ENCODE measurements at places on chromosomes 2 and 18.

GRCh38 chr2:170101789-170102188 lies 76.2 kb upstream of the MYO3B start:
- DNase-seq = no peak

DNA sequence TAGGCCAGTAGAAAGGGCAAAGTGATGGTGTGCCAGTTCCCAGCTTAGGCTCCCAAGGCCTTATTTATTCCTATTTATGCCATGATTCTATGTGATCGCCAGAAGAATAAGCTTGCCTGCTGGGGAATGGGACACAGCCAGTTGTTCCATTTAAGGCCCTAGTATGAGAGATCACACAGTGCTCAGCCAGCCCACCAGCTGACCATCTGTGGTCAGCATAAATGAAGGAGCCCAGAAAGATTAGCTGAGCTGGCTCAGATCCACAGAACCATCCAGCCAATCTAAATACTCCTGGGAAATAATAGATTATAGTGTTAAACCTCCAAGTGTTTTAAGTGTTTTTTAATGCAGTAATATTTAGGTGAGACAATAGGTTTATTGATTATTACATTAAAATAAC lies 12.6 kb upstream of the L3MBTL4 start:
- peak; percentile 6 for DNase-seq

GRCh38 chr2:39913648-39914461 lies 134.8 kb upstream of the THUMPD2 start:
- DNase-seq = peak; percentile 76

DNA sequence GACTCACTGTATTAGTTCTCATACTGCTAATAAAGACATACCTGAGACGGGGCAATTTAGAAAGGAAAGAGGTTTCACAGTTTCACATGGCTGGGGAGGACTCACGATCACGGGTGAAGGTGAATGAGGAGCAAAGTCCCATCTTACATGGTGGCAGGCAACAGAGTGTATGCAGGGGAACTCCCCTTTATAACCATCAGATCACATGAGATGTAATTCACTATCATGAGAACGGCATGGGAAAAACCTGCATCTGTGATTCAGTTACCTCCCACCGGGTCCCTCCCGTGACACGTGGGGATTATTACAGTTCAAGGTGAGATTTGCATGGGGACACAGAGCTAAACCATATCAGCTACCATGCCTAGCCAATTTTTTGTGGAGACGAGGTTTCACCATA lies 168.2 kb downstream of the NEDD4L start:
- DNase-seq = no peak

- DNase-seq = no peak
Measured at GRCh38 chr18:30908381-30908780, 134.2 kb downstream of the DSC3 start.

DNA sequence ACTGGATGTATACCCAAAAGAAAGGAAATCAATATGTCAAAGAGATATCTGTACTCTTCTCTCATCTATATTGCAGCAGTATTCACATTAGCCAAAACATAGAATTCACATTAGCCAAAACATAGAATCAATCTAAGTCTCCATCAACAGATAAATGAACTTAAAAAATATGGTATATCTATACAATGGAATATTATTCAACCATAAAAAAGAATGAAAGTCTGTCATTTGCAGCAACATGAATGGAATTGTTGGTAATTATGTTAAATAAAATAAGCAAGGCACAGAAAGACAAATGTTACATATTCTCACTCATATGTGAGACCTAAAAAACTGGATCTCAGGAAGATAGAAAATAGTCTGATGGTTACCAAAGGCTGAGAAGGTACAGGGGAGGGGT lies 212.1 kb upstream of the ZC3H15 start:
- DNase-seq = no peak

GRCh38 chr2:142675398-142675797 lies 202.1 kb upstream of the KYNU start:
- no peak for DNase-seq

DNA sequence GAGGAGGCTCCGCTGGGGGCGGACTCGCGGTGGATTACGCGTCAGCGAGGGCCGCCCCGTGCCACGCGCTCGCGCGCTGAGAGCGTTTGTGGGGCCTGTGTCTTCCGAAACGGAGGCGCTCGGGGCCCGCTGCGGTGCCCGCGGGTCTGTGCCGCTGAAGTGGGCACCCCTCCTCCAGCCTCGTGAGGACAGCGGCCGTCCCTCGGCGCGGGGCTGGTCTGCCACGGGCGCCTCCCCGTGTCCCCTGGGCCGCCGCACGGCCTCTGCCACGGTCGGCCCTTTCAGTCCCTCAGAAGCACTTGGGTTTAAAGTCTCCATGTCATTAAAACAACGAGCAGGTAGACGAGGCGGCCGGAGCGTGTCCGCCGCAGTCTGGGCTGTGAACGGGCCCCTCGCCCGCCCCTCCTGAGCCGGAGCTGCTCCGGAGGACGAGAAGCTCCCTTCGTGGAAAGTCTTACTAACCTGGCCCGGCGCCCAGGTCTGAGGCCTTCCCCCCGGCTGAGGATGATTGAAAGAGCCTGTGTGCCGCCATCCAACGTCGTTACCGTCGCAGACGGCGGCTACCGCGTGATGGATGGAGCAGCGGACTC lies 97.6 kb downstream of the NFATC1 start:
- DNase-seq = no peak

GRCh38 chr2:88053296-88053695 lies 2.3 kb downstream of the KRCC1 start:
- DNase-seq = no peak

- DNase-seq = no peak
Measured at GRCh38 chr2:102950371-102950946, 188.6 kb downstream of the TMEM182 start.

GRCh38 chr2:207244971-207245925 lies 79.5 kb upstream of the KLF7 start:
- DNase-seq = no peak

- no peak for DNase-seq
Measured at GRCh38 chr18:75723521-75724340, 296.2 kb upstream of the SMIM21 start.

- DNase-seq = no peak
Measured at GRCh38 chr2:174590928-174591648, 6.5 kb downstream of the WIPF1 start.

- no peak for DNase-seq
Measured at GRCh38 chr18:29259838-29260237, 1082.9 kb upstream of the CDH2 start.

DNA sequence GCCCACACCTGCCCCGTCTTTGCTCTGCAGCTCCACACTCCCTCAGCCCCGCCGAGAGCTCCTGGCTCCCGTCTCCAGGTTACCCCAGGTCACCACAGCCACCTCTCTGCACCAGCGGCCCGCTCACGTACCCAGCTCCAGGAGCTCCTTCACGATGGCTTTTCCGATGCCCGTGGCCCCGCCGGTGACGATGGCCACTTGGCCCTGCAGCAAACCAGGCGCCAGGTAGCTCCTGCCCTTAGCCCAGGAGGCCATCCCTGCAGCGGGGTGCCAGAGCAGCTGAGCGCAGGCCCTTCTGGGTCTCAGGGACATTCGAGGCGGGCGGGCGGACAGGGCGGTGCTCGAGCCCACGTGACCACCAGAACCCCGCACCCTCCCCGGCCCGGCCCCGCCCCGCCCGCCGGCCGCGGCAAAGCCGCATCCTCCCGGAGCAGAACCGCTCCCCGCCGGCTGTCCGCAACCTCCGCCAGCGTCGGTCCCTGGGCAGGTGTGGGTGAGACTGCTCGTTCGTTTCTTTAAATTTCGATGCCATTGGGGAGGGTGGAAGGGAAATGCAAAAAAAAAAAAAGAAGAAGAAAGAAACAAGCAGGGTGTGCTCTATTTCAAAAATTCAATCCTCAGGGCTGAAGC lies at the start of the genes PECR and TMEM169:
PECR (minus strand) TSS at position 323 of the 630 bp plus-strand sequence; CDS start at position 255, 68 bp downstream.
TMEM169 (plus strand) TSS at position 433 of the 630 bp plus-strand sequence. CDS start 14,045 bp downstream, outside the sequence.
- no peak for DNase-seq

GRCh38 chr2:71071681-71072398 lies 3.4 kb downstream of the NAGK start:
- DNase-seq = no peak

- no peak for DNase-seq
Measured at GRCh38 chr2:187544371-187545080, 9.7 kb downstream of the TFPI start.

- no peak for DNase-seq
Measured at GRCh38 chr2:61125123-61125710, 36.8 kb upstream of the C2orf74 start.

- no peak for DNase-seq
Measured at GRCh38 chr2:112782234-112782799, 2.0 kb downstream of the IL1A start.

DNA sequence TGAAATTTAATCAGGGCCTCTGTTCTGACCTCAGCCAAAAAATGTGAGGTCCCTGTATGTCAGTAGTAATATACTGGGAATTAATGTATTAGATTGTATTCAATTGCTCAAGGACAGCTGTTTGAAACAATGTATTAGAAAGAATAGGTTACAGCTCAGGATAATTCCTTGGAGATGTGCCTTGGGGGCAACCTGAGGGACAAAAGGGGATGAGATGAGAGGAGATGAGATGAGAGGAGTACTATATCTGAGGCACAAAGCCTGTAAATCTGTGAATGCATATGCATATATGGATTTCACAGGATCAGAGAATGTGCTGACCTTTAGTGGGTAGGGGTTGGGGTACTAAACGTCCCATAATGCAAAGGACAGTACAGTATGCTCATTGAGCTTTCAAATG lies 80.9 kb downstream of the NRXN1 start:
- DNase-seq = no peak

DNA sequence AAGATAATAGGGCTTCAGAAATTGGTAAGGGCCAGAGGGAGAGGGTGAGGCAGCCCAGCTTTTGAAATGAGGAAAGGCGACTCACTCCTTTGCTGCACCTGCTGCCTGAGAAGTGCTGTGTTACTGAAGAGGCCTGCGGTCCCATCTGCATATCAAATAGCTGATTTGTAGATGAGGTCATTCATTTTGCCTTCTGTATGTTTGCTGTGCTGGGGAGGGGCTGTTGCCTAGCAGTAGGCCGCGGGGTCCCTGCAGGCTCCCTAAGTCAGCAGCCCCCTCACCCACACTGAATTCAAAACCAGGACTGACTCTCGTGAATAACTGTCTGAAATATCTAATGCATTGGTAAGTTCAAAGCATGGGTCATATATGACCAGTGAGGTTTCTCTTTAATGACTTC lies 377.2 kb downstream of the SOX11 start:
- DNase-seq = no peak

- DNase-seq = no peak
Measured at GRCh38 chr18:12973562-12974213, 17.5 kb upstream of the CEP192 start.

DNA sequence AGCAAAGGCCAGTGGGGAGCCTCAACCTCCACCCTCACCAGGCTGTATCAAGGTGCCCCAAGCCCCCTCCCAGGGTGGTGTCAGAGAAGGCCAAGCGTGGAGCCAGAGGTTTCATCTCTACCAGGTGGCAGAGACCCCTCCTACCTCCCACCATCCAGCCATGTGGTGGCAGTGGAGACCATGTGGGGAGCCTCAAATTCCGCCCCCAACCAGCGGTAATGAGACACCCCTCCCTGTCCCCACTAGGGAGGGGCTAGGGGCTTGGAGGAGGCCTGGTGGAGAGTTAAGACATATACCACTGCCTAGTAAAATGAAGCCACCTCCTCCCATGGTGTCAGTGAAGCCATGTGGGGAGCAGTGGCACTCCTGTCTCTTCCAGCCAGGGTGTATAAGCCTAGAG lies 24.4 kb upstream of the YPEL5 start:
- no peak for DNase-seq

DNA sequence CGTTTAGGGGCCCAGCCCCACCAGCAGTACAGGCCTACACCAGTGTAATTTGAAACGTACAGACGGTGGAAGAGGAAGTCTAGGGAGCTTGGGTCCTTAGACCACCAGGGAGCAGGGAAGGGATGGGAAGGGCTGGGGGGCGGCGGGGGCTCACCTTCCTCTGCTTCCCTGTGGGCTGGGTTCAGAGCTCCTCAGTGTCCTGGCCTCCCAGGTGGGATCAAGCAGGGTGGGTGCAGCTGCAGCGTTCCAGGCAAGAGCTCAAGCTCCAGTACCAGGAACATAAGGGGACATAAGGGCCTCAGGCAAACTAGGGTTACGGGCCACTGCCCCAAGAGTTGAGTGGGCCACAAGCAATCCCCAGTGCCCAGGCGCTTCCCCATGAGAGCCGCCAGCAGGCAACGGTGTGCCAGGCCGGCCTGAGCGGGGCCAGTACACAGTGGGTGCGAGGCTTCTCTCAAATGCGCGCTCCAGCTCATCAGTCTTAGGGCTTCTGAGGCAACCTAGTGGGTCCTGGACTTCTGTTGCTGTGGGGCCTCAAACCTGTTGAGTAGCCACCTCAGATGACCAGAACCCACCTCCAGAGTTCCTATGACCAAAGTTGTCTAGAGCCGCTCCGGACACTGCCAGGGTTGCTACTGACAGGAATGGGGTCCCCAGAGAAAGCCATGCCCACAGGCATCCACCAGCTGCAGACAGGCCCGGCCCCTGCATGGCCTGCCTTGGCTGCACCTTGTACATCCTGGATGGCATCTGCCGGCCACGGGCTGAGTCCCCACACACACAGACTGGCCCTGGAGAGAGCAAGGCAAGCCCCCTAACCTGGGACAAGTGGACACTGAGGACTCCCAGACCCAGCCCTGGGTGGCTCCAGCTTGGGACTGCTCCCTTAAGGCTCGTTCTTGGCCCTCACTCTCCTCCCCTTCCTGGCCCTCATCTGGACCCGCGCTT lies 5.2 kb downstream of the ANKRD23 start:
- no peak for DNase-seq

GRCh38 chr2:196239622-196240587 lies 68.5 kb upstream of the STK17B start:
- peak; percentile 40 for DNase-seq

DNA sequence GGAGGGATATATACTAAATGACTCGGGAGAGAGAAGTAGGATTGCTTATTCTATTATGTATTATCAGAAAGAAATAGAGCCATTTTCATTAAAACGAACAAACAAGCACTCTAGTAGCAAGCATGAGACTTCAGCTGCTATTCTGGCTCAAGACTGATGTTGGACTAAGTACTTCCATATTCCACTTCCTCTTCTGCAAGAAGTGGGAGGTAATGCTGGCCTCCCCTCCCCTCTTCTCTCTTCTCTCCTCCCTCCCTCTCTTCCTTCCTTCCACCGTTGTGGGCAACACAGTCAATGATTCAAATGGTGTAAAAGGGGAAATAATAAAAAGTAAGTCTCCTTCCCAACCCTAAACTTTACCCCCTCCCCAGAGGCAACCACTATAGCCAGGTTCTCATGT lies 62.6 kb downstream of the EMX1 start:
- DNase-seq = no peak
